Esophagus squamous epithelium (tissue), 5 donors: ENCODE measurements at places on chromosomes 1 and 21.

DNA sequence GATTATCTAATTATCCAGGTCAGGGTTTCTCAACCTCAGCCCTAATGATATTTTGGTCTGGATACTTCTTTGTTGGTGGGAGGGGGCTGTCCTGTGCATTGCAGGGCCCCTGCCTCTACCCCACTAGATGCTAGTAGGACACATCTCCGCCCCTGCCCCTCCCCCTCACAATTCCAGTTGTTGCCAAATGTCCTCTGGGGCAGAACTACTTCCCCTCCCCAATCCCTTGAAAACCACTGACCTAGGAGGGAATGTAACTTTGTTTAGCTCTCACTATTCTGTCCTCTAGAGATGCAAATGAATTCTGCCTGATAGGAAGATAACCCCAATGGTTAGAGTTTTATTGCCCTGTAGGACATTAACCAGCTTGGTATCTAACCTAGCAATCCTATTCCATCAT, 8.1 kb downstream of the CACNA1S start:
- no peak for DNase-seq

DNA sequence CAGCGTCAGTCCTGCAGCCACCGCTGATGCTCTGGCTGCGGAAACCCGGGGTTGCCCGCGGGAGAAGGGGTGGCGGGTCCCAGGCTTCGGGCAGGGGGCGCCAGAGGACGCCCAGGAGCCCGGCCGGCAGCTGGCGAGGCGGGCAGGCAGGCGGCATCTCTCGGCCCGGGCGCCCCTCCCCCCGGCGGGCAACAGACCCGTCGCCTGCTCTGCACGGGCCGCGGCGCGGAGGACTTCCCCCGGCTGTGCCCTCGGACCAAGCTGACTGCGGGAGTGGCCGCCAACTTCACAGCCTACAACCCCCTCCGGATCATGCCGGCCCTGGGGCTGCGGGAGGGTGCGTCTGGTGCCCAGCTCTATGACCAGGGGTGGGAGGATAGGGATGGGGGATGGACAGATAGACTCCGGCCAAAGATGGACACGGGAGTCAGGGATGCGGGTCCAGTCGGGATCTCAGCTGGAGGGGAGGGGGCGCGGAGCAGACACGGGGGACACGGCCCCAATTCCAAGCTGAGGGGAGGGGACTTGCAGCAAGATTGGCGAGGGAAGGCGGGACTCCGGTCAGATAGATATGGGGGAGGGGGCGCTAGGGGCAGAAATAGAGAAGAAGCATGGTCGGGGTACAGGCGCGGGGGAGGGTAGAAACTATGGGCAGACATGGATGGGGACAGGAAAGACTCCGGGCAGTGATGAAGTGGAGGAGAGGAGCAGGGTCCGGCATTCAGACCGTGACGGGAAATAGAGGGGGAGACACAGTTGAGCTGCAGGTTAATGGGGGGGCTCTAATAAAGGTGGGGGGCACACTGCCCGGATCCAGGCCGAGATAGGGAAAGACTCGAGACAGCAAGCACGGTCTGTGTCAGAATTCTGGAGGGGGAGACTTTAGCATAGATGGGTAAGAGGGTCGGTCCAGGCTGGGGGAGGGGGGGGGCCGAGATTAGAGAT, 1.1 kb downstream of the ADGRB2 start:
- no peak for DNase-seq

DNA sequence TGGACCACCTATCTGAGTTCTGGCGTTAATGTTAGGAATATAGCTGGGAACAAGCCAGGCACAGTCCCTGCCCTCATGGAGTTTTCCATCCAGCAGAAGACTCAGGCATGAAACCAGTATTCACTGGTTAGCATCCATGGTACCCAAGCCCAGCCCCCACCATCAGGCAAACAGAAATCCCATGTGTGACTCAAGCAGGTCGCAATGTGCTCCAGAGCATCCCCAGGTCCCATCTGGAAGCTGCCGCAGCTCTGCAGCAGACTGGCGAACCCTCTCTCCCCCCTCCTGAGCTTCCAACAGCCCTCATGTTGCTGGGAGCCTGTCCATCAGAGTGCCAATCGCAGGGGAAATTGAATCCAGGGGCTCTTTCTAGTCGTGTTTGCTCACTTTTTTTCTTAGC, 174.2 kb downstream of the RRAGC start:
- no peak for DNase-seq

DNA sequence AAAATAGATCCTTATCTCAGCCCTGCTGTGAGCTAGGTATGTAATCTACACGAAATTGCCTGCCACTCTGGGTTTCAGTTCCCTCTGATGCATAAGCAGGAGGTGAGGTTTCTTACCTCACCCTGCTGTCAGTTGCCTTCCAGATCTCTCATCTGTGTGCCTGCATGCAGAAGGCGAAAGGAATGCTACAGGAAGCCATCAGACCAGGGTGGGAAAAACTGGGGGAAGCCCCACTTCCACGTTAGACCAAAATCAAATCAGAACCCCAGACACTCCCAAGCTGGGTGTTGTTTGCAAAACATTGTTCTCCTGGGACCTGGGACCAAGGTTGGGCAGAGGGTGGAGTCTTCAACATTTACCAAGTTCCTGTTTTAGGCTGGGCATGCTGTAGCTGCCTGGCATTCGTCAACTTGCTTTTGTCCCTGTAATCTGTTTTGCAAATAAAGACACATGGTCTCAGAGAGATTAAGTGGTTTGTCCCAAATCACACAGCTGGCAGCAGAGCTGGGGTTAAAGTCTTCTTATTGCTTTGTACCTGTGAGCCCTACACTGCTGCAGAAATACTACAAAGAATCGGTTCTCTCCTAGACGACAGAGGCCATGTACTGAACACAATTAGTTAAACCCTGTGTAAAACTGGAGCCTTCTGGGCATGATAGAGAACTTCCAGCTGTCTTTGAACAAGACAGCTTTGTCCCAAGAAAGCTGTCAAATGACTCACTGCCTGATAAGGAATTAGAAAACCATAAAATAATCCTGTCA, 389.7 kb upstream of the RUNX1 start:
- no peak for DNase-seq

DNA sequence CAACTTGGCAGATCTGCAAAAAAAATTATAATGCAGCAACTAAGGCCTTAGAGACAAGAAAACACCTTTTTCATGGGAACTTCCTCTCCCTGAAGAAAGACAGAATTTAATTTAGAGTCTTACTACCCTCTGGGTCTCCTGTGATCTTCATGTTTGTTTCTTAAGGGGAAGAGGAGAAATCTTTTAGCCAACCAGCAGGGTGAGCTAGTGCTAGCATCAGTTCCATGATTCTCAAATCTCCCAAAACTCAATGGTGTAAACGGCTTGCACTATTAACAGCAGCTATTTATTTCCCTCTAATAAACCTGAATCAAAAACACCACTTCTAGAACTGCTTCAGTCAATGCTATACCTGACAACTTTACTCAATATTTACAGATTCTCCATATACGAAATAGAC, 3.8 kb downstream of the ZNF644 start:
- no peak for DNase-seq

GRCh38 chr1:228740543-228741317, 5.5 kb downstream of the RHOU start:
- DNase-seq, result no peak

DNA sequence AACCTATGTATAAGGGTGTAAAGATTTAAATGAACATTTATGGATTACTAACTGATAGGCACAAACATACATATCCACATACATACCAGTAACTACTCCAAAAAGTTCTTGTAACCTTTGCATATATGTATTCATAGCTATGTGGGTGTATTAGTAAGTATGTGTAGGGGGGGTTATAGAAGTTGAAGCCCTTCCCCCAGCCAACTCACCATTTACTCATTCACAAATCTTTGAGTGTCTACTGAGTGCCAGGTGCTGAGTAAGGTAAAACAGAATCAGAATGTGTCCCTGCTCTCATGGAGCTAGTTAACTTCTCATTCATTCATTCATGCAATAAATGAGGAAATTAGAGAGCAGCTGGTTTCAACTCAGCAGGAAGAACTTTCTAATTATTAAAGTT, 1.3 kb downstream of the C1orf146 start:
- no peak for DNase-seq

DNA sequence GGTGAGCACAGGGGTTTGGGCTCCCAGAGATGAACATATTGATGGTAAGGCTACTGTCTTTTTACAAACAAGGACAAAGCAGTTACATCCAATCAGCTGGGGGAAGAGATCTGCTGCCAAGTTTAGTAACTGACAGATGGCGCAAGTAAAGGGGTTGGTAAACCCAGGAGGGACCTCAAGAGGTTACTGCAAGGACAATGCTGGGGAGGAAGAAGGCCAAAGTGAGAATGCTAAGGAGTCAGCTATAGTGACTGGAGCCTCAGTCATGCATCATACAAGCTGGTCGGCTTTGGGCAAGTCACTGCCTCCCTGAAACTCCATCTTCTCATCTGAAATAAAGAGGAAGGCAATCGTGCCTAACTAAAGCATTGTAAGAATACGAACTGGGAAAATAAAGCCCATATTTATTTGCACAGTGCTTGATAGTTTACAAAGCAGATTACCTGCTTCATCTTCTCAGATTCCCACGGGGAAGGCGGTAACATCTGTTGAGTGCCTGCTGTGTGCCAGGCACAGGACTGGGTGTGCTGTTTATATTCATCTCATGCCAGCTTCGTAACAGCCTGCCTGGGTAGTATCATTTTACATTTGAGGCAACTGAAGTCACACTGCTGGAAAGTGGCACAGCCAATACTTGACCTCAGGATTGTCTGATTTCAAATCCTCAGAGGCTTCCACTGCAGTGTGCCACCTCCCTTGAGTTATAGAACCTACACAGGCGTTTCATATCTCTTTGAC, 114.8 kb downstream of the BEND5 start:
- no peak for DNase-seq

GRCh38 chr1:27536767-27537166, 46.8 kb upstream of the WASF2 start:
- DNase-seq, result no peak

- no peak for DNase-seq
Observed at GRCh38 chr21:25385911-25386474, 221.3 kb downstream of the MRPL39 start.

DNA sequence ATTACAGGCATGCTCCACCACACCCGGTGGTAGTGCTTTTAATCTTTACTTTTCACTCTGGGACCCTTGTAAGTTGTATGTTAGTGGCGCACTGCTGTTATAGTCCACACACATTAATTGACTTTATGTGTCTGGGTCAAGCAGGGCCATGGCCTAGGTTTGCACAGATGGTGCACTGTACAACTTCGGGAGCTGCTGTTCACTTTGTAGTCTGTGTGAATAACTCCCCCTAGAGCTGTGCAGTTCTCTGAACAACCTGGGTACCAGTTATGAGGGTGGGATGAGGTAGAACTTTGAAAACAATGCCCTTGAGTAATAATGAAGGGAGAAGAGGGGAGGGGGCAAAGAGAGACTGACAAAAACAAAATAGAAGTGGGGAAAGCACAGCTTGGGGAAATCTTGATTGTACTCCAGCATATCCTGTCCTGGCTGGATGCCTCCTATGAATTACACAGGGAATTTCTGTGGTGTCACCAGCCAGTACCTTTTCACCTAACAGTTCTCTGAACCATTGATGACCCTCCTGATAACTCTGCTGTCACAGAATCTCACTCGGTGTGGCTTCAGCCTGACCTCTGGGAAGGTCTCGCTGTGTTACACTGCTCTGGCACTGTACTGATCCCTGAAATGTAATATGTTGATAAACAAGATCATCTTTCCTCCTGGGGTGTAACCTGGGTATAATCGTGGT, 2.2 kb downstream of the PTGFRN start:
- no peak for DNase-seq

- no peak for DNase-seq
Observed at GRCh38 chr1:26234644-26235370, 807 bp downstream of the CEP85 start.

- DNase-seq, result no peak
Observed at GRCh38 chr1:204274446-204274845, 60.7 kb upstream of the GOLT1A start.

GRCh38 chr1:104726917-104727316, 977.2 kb downstream of the AMY1C start:
- no peak for DNase-seq

GRCh38 chr1:2300004-2300771, 72.1 kb downstream of the SKI start:
- DNase-seq, result no peak

GRCh38 chr21:33976082-33977016, 60.7 kb upstream of the ATP5PO start:
- no peak for DNase-seq

GRCh38 chr1:21514245-21514644, 5.0 kb downstream of the ALPL start:
- no peak for DNase-seq

DNA sequence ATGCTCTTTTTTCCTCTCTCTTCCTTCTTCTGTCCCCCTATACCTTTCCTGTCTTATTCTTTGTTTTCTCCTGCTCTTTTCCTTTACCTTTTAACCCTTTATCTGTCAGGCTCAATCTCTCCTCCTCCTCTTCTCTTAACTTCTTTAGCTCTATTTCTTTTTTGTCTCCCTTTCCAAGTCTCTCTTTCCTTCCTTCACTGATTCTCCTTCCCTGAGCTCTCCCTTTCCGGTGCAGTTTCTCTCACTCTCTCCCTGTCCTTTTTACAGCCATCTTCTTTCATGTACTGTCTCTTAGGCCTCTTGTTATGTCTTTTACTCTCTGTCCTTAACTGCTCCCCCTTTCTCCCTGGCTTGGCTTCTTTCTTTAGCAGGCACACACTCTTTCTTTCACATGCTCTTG, 12.0 kb downstream of the SLC30A7 start:
- DNase-seq, result no peak

GRCh38 chr1:19377812-19378718, 65.9 kb downstream of the SLC66A1 start:
- no peak for DNase-seq

DNA sequence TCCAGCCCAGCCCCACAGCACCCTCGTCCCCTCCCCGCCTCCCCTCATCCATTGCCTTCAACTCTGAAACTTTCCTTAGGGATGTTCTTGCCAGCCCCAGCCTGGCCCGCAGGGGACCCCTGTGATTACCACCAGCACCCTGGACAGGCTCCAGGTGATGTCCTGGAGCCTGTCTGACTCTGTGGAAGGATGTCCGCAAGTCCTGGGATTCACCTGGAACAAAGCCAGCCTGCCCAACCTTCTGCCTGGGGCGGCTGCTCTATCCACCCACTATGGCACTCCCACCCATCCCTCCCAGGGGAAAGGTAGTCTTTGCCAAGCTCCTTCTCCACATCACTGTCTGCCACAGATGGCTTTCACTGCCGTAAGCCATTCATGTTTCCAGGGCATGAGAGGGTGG, 24.4 kb upstream of the PTPRF start:
- no peak for DNase-seq

DNA sequence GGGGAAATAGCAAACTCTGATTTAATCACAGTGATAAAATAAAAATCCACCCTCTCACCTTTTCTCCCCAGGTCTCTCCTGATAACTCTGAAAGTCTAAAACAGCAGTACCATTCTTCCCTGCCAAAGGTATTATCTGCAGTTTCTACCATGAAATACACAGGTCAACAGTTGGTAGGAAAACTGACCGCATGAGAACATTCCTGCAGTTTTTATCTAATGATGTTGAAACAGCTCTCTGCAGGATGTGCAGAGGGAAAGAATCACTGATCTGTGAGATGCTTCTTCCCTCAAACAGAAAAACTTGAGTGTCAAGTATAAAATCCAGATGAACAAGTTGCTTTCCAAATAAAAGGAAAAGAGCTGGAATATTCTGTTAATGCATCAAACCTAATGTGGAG, 39.1 kb downstream of the KCNJ6 start:
- no peak for DNase-seq

GRCh38 chr1:113536182-113536780, 146.0 kb downstream of the MAGI3 start:
- no peak for DNase-seq
